ENCODE measurements at places on chromosomes 2 and 18. TPM values are rescaled to one million over a fixed set of nuclear protein-coding genes. Genes with fewer than 3 reads are reported as not detected.

Gene BOK
- total RNA-seq, result 15.5 TPM

Gene GAREM1
- 21.4 TPM for total RNA-seq

Gene TMEM198
- 6.3 TPM for total RNA-seq

Gene TXNDC2
- not detected for total RNA-seq

Gene MPP4
- not detected for total RNA-seq

Gene FOXD4L1
- 0.63 TPM for total RNA-seq

Gene ALPI
- not detected for total RNA-seq

Gene OSR1
- 1.3 TPM for total RNA-seq

Gene DNAJC5G
- not detected for total RNA-seq

Gene EVX2
- not detected for total RNA-seq

Gene CKAP2L
- 21.6 TPM for total RNA-seq

Data from MCF 10A (cell line).